ENCODE measurements at places on chromosomes 12 and 14. TPM values are rescaled to one million over a fixed set of nuclear protein-coding genes. Genes with fewer than 3 reads are reported as not detected.

GRCh38 chr12:112285600-112286401 lies 96.4 kb downstream of the HECTD4 start:
- no peak for DNase-seq

- DNase-seq: no peak
Measured at GRCh38 chr14:81170829-81171195, 49.9 kb downstream of the GTF2A1 start.

DNA sequence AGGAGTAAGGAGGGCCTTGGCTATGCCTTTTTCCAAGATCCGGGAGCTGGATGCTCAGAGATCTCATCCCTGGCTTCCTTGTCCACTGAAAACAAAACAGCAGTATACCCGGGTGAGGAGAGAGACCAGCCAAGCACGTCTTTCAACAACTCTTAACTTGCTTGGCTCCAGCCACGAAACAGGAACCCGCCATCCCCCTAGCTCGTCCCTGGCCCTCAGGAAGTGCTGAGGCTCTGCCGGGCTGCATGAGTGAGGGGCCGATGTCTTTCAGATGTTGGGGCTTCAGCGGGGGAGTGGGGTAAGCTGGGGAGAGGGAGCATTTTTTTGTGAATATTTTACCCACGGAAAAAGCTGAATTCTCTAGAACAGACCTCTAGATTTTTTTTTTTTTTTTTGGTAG lies 231.1 kb downstream of the CACNA1C start:
- DNase-seq: peak; percentile 35

Gene EFS
- 0.12 TPM for total RNA-seq

- no peak for DNase-seq
Measured at GRCh38 chr14:90079576-90079975, 17.8 kb downstream of the KCNK13 start.

DNA sequence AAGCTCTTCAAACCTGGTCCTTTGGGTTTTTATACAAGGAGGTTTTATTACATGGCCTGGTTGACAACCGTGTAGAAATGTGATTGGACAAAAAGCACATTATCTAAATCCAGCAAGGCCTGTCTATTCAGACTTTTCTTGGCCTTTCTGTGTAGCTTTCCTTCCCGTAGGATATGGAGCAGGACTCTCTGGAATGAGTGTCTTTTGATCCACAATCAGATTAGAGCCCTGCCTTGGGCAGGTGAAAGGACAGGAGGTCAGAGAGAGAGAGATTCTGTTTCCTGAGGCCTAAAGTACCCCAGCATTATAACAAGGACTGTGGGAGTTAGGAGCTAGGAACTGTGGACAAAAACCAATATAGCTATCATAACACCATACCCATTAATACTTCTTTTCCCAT lies 375.5 kb upstream of the RGS6 start:
- no peak for DNase-seq

Gene PCED1B
- 2.8 TPM for total RNA-seq

GRCh38 chr12:122958198-122958888 lies 7.9 kb downstream of the ABCB9 start:
- no peak for DNase-seq

DNA sequence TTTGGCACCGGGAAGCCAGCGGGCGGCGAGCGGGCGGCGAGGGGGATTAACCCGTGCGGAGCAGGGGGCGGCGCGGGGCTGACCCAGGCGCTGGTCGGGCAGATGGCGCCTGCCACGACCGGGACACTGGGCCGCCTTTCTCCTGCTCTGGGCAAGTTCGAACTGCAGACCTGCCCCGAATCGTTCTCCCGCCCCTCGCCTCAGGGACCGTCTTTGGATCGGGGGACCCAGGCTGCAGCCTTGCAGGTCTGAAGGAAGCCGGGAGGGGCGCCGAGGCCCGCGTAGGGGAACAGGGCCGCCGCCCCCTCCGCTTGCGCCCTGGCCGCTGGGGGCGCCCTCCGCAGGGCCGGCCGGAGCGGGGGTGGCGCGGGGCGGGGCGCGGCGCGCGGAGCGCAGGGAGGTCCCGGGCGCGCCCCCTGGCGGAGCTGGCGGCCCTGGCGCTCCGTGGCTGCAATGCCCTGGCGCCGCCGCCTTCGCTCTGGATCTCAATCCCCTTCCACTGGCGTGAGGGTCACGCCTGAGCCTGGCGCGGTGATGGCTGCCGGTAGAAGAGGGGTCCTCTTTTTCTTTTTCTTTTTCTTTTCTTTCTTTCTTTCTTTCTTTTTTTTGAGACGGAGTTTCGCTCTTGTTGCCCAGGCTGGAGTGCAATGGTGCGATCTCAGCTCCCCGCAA lies 449 bp upstream of the LTBP2 start:
- DNase-seq: peak; percentile 65

- DNase-seq: peak; percentile 44
Measured at GRCh38 chr14:50318031-50318626, 6.0 kb downstream of the DMAC2L start.

Gene IL26
- total RNA-seq: not detected

DNA sequence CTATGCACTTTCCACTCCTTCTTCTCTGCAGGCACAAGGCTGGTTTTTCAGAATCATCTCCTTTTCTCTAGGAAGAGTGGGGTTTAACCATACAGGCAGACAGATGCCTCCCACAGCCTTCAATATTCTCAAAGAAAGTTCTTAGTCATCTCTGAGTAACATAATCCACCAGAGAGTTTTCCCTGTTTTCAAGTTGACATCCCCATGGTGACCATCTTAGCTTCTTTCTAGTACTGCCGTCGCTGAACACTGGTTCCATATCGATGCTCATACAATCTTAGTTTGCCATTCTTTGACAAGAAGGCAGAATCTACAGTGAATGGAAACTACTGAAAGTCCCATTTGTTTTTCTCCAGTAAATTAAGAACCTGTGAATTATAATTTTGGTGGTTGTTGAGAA lies 28.6 kb downstream of the TPH2 start:
- peak; percentile 55 for DNase-seq

DNA sequence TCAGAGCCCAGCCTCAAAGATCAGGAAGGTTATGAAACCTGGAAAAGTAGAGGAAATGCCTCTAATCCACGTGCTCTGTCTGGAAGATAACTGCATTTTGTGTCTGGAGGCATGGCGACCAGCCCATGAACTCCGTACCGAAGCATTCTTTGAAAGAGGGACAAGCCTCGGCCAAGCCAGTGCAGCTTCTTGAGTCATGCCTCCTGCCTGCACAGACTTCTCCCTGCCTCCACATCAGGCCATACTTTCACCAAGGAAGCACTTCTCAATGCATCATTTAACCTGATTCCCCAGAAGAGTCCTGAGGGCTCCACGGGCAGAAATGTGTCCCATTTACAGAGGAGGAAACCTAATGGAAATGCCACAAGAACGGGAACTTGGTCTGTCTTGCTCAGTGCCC lies 3.4 kb downstream of the ACTN1 start:
- DNase-seq: peak; percentile 84

DNA sequence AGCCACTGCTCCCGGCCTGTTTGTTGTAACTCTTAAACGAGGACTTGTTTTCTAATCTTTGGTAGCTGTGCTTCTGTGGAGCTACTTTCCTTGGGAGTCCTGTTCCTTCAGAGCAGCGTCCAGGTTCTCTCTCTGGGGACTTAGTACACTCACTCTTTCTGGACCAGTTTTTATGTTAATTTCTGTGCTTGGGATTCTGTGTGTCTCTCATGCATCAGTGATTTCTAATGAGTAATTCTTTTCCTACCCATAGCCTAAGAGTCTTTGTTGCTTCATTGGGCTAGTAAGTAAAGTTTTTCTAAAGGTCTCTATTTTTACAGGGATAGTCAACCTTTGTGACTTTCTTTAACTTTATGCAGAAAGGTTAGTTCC lies 289.3 kb downstream of the FBXL14 start:
- no peak for DNase-seq

Gene LRP6
- total RNA-seq: 13.0 TPM

GRCh38 chr14:95038521-95039250 lies 118.6 kb downstream of the DICER1 start:
- no peak for DNase-seq

Gene CEP290
- total RNA-seq: 26.8 TPM

Gene MIP
- 0.15 TPM for total RNA-seq

DNA sequence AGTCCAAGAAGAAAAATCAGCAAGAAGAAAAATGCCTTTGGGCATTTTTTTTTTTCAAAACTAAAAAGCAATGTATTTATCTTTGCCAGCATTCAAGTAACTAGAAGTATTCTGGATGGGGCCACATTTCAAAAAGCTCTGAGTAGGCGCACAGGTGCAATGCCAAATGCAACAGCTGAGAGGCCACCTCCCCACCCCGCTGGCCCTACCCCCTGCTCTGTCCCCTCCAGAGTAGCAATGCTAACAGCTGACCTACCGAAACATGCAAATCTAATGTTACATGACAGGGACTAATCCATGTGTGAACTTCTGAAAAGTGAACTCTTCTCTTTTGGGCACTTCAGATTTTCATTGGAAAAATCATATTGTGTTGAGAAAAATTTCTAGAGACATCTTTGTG lies 153.7 kb upstream of the SLC38A2 start:
- DNase-seq: no peak

DNA sequence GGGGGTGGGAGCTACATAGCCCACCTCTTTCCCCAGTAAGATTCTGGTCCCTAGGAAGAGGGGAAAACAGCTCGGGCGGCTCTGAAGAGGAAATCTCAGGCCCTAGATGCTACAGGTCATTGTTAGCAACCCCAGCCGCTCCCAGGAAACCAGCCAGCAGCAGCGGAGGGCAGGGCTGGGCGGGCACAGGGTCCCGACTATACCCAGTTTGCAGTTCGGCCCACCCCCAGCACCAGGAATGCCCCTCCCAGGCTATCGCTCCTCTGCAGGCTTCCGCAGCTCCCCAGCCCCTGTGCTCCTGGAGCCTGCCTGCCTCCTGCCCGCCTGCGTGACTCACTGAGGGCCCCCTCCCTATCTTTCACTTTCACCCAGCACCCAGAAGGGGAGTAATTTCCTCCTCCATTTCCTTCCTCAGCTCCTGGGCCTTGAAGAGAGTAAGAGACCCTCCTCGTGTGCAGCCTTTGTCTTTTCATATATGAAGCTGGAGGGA lies 27.2 kb upstream of the PNMA1 start:
- peak; percentile 29 for DNase-seq

DNA sequence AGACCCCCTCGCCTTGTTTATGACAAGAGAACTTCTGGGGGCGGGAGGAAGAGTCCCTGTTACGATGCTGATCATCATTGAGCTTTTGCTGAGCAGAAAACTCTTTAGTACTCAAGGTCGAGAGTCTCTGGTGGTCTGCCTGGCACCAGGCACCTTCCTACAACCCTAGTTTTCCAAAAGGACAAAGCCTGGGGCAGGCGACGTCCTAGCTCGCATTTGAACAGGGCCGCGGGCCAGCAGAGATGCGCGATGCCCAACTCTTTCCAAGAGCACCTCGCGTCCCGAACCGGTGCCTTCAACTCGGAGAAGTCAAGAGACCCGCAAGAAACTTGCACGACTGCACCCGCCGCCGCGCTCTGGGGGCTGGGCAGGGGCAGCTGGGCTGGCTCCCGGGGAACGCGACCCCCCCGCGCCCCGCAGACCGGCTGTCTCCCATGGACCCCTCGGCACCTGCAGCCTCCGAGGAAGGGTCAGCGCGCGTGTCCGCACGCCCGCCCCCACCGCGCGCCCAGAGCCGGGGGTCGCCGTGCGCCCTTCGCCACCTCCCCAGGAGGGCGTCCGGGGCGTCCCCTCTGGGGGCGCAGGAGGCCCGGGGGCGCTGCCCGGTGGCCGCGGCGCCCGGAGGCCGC lies 377 bp upstream of the BCL7A start:
- DNase-seq: peak; percentile 22

DNA sequence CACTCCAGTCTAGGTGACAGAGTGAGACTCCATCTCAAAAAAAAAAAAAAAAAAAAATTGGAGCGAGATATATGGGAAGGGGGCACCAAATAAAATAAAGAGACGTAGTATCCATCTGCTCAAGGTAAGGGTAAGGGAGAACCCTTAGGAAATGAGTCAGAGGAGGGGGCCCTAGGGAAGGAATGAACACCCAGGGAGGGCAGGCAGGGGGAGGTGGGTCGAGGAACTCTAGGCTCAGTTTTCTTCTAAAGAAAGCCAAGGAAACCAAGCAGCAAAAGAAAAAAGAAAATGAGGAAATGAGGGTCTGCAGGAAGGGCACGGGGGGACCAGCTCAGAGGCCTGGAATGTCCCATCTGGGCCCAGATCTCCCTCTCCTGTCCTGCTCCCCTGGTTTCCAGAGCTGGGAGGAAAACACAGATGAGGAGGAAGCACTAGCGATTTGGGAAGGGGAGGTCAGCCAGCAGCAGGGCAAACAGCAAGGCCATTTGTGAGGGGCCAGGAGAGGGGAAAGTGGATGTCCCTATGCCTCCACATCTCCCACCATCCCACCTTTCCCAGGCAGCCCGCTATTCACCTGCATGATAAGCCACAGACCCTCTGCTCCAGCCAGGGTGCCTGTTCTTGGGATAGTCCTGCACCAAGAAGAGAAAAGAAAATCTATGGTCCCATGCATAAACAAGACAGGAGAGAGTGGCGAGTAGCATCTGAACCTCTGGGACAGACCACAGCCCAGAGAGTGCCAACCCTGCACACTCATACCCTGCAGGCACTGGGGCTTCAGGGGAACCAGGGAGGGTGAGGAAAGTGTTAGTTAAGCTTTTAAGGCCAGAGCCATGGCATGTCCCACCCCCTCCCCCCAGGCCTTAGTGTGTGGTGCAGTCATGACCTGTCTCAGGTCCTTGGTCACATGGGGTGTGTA lies 11.9 kb downstream of the SPRYD3 start:
- peak; percentile 69 for DNase-seq

Gene SLC10A1
- not detected for total RNA-seq

- DNase-seq: no peak
Measured at GRCh38 chr12:19215115-19215514, 85.6 kb downstream of the PLEKHA5 start.

Gene PZP
- total RNA-seq: not detected

Gene TSPAN19
- total RNA-seq: not detected

Gene CFAP251
- 1.1 TPM for total RNA-seq

DNA sequence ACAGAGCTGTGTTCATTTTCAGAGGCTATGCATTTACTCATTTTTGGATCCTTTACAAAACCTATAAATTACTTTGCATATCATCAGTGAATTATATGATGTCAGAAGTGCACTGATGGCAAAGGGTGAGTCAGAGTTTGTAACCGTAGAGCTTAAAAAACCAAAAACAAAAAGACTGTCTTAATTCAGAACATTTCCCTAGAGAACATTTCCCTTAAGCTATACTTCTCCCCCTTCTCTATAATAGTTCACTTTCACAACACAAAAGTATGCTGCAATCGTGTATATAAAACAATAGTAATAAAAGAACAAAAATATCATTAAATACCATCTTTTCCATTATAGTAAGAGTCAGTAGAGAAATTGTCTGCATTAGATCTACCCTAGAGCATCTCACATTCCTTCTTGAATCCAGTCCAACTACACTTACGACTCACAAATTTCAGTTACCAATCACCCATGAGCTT lies 934.9 kb downstream of the LRFN5 start:
- DNase-seq: peak; percentile 9

Data from M059J (cell line).